CD4-positive, alpha-beta T cell treated with Interleukin-4 for 4 hours (primary cell): ENCODE measurements at places on chromosomes 12 and 14.

GRCh38 chr12:52371716-52372115 lies 4.4 kb upstream of the KRT85 start:
- no peak for DNase-seq

DNA sequence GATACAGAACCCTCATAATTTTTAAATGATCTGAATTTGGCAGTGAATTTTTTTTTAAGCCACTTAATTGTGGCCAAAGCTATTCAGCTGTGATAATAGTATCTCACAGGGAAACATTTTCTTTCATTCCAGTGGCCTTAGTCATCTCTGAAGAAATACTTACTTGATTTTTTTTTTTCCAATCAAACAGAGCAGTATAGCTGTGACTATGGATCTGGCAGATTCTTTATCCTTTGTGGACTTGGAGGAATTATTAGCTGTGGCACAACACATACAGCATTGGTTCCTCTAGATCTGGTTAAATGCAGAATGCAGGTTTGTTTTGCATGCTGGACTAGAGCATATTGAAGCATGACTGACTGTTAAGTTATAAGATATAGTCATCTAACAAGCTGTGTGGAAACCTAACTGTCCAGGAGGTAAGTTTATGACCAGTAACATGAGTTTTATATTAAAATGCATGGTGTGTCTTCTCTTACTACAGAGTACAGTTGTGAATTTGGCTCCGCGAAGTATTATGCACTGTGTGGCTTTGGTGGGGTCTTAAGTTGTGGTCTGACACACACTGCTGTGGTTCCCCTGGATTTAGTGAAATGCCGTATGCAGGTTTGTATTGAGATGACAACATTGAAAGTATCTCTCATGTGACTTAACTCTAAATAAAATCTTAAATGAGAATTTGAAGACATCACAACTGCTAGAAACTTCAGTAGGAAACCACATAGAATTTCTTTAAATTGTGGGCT lies 1.9 kb downstream of the SLC25A3 start:
- DNase-seq = peak; percentile 27

DNA sequence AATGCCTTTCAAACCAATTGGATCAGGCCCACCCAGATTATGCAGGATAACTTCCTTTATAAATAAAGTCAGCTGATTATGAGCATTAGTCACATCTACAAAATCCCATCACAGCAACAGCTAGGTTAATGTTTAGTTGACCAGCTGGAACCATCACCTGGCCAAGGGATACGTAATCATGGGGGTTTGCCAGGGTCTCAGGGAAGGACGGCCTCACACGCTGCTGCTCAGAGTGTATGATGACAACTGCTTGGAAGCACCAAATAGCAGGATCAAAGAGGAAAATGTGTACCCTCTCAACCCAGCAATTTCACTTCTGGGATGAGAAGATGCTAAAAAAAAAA lies 162.6 kb downstream of the SLC15A4 start:
- DNase-seq = no peak

GRCh38 chr12:6606331-6607131 lies 648 bp downstream of the CHD4 start:
- DNase-seq = peak; percentile 55

DNA sequence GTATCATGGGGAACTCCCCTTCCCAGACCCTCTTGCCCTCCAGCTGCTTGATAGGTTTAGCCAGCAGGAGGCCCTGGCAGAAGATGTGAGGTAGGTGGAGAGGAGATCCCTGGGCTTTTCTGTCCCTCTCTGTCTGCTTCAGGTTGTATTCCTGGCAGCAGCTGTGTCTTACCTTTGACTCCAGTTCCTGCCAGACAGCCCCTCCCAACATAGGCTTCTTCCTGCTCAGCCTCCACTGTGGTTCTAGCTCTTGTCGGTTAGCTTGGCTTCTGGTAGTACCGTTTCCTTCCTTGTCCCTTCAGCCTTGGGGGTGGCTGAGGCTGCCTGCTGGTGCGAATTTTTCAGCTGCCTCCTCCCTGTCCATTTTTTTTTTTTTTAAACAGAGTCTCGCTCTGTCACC lies 215.7 kb upstream of the CRY1 start:
- DNase-seq = peak; percentile 14

DNA sequence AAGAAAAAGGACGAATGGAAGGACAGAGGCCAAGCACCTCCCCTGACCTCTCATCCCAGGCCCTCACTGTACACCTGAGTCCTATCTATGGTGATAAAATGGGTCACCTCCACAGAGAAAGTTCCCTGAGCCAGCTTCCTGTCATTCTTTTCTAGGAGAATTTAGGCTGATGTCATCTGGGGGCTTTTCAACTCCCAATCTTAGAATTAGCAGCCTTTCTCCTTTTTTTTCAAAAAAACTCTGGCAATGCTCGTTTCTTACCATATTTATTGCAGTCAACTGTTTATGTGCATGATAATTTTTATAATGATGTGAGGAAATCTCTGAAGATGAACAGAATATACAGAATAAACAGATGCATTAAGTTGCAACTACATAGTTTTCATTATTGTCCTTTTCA lies 177.6 kb downstream of the SNAPC1 start:
- DNase-seq = no peak

DNA sequence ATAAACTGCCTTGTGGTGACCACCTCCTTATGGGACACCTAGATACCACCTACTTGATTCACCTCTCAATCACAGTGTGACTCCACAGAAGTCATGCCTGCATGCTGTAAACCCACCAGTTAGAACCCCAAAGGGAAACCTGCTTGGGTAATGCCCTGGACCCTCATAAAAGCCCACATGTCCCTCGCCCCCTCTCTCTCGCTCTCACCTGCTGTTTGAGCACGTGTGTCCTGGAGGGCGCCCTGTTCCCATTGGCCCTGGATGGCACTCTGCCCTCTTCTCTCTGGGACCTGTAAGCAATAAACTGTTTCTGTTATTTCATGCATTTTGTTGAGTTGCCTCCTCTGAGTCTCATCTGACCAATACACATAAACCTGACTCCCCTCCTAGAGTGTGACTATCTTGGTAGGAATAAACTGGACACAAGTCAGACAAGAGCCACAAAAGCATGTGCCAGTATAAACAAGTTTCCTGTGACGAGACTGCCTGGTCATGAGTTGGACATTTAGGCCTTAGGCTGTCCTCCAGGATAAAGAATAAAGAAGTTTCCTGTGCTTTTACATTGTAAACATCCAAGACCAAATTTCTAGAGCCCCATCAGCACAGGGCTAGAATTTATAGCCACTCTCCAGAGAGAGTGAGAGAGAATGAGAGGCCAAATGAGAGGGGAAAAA lies 8.6 kb downstream of the IFI27L2 start:
- DNase-seq = no peak

GRCh38 chr14:93061380-93062012 lies 54.2 kb downstream of the ITPK1 start:
- no peak for DNase-seq
